ENCODE measurements at places on chromosomes 4 and X. TPM values are rescaled to one million over a fixed set of nuclear protein-coding genes. Genes with fewer than 3 reads are reported as not detected.

BEND4 gene
- total RNA-seq, result 0.24 TPM

DNA sequence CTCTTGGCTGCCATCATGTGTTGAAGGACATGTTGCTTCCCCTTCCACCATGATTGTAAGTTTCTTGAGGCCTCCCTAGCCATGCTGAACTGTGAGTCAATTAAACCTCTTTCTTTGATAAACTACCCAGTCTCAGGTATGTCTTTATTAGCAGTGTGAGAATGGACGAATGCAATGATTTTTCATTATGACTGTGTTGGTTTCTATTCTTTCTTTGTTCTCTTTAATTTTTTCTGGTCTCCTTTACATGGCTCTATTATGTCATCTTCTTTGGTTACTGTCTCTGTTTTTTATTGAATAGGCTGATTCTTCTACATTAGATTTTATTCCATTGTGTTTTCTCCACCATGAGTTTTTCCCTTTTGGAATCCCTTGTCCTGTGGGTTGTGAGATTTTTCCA lies 840.6 kb downstream of the TRAM1L1 start:
- no peak for DNase-seq

- no peak for DNase-seq
These were observed 23.7 kb upstream of the FAM47B start for GRCh38 chrX:34918856-34919255.

- DNase-seq, result no peak
These were observed 87.5 kb downstream of the SNX25 start for GRCh38 chr4:185296665-185297460.

DNA sequence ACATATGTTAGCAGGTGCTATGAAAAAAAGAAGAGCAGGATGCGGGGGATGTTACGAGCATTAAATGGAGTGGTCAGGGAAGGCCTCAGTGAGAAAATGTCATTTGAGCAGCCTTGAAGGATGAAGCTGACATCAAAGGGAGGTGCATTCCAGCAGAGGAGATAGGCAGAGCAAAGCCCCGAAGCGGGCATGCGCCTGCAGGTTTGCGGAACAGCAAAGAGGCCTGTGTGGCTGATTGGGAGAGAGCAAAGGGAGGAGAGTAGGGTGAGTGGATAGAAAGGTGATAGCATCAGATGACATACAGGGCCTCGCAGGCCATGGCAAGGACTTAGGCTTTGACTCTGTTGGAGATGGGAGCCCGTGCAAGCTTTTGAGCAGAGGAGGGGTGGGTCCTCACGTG lies 95.4 kb upstream of the GPR50 start:
- no peak for DNase-seq

LARP1B gene
- 17.9 TPM for total RNA-seq

GRCh38 chr4:186159613-186160012 lies 31.8 kb upstream of the CYP4V2 start:
- no peak for DNase-seq

CXCL1 gene
- 0.74 TPM for total RNA-seq

DNA sequence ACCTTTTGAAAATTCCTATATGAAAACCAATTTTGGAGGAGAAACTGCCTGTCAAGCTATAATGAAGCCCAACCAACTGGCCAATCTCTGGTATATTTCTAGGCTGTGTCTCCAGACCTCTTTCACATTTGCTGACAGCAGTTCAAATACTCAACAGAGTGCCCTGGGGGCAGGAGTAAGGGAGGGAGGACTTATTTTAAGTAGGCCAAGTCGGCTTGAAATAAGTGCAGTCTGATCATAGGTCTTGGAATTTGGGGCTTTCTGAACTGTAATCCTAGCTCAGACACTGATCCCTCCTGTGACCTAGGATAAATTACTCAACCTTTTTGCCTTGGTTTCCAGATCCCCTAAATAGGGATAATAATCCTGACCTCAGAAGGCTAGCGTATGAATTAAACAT lies 59.4 kb upstream of the SLC7A11 start:
- no peak for DNase-seq

DNA sequence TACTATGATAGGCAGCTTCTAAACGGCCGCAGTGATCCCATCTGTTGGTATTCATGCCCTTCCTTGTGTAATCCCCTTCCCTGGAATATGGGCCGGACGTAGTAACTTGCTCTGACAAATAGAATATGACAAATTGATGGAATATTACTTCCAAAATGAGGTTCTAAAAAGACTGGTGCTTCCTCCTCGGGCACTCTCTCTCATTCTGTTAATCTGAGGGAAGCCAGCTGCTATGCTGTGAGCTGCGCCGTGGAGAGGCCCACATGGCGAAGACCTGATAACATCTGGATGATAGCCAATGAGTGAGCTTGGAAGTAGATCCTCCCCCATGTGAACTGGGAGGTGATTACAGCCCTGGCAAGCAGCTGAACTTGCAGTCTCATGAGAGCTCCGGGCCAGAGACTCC lies 27.2 kb upstream of the SLC25A4 start:
- no peak for DNase-seq

GRCh38 chr4:107366900-107367299 lies 330.8 kb upstream of the DKK2 start:
- no peak for DNase-seq

- no peak for DNase-seq
These were observed 122.5 kb upstream of the DDIT4L start for GRCh38 chr4:100312615-100313350.

TMEM255A gene
- 1.6 TPM for total RNA-seq

PNCK gene
- 58.9 TPM for total RNA-seq

- DNase-seq, result no peak
These were observed 761.8 kb upstream of the ATOH1 start for GRCh38 chr4:93066749-93067148.

DNA sequence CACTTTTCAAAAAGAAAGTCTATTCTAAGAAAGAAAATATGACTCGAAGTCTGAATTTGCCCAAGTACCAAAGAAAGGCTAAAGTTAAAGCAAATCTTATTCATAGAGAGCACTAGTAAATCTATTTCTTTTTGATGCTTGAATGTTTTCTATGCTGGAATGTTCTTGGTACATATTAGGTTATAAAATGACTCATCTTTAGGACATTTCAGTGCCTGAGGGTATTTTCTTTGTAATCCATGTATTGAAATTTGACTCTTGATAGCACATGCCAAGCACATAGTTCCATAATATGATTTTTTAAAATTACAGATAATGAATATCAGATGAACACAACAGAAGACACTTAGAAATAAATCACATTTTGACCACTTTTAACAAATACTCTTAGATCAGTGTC lies 232.8 kb downstream of the TRIML1 start:
- no peak for DNase-seq

STBD1 gene
- 17.6 TPM for total RNA-seq

TLR3 gene
- 13.8 TPM for total RNA-seq

OTC gene
- 2.9 TPM for total RNA-seq

IQSEC2 gene
- total RNA-seq, result 8.3 TPM

DNA sequence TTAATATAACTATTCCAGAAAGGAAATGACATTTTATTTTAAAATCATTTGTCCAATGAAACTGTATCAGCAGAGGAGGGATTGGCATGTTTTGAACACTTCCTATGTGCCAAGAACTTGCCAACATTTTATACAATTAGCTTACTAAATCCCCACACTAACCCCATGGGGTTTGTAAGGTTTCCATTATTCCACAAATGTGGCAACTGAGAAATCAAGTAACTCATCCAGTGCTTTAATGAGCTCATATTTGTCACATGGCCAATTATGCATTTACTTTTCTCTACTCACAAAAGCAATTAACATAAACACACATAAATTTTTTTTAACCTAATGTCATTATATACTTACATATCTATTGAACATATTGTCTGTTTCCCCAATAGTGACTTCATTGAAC lies 37.3 kb downstream of the MANBA start:
- no peak for DNase-seq

- no peak for DNase-seq
These were observed 1376.1 kb upstream of the TENM3 start for GRCh38 chr4:180866933-180867643.

FMR1NB gene
- not detected for total RNA-seq

- DNase-seq, result peak; percentile 87
These were observed 807 bp downstream of the USP9X start for GRCh38 chrX:41085878-41086626.

DNA sequence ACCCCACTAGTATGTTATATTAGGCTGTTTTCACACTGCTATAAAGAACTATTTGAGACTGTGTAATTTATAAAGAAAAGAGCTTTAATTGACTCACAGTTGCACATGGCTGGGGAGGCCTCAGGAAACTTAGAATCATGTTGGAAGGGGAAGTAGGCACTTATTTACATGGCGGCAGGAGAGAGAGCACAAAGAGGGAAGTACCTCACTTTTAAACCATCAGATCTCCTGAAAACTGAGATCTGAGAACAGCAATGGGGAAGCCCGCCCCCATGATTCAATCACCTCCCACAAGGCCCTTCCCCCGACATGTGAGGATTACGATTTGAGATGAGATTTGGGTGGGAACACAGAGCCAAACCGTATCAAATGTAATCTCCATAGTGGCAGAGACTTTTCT lies 45.4 kb upstream of the XK start:
- DNase-seq, result no peak

- DNase-seq, result no peak
These were observed 50.4 kb downstream of the SORBS2 start for GRCh38 chr4:185761352-185762235.

ENAM gene
- 0.62 TPM for total RNA-seq

HNRNPH2 gene
- total RNA-seq, result 54.4 TPM

DNA sequence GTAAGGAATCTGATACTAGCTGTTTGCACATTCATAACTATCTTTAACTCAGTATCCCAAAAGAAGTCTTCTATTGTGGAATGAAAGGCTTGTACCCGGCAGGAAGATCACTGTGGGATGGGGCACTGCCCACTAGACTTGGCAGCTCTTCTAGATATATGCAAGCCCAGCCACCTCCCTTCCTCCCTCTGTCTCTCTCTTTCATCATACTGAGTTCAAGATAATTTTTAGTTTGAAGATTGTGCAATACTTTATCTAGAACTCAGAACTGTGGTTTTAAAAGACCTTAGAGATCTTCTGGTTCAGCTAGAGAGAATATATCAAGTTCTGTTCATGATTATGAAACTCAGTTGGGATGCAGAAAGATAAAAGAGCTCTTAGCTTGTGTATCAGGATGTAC lies 22.5 kb upstream of the GPR34 start:
- no peak for DNase-seq

DNA sequence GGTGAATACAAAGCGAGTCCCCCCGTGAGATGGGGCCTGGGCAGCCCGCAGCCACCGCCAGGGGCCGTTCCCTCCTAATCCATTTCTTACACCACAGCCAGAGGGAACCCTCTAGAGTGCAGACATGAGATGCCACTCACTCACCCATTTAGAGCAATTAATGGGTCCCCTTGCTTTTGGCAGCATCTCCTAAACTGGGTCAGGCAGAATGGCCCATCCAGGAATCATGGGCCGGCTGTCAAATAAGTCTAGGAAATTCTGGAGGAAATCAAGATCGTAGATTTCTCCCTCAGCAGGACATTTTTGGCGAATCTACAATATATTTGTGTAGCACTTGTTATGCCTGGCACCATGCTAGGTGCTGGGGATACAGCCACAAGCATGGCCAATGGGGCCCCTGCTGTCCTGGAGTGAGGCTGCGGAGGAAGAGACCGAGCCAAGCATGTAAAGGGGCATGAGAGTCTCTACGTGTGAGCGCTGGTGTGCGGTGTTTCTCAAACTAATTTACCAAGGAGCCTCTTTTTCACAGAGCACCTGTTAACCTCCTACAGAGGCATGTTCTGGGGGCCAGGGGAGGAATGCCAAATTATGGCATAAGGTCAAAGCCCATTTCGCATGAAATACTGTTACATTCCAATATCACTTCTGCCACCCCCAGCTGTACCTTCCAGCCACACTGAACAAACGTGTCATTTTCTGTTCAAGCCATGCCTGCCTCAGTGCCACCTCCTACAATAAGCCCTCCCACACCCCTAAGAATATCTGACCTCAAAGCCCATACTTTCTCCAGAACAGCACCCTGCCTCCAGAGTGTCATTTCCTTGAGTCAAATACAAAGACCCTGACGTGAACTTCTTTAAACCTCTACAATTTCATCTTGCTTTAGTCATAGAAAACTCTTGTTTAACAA lies 28.1 kb upstream of the JAKMIP1 start:
- DNase-seq, result peak; percentile 52

ADH1C gene
- total RNA-seq, result 2.6 TPM

DNA sequence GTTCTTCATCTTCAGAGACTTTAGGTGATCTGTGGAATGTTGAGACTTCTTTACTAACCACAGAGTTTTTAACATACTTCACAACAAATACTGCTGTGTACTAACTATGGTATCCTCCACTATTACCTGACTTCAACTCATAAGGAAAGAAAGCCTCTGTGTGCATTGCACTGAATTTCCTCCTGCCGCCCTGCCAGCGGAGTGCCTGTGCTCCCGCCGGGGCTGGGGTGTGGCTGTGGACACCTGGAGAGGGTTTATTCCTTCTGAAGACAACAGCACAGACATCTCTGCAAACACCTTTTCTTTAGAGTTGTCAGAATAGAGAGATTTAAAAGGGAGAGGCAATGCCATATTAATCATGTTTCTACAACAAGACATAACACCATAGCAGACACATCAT lies 63.3 kb downstream of the FAT1 start:
- no peak for DNase-seq

DNA sequence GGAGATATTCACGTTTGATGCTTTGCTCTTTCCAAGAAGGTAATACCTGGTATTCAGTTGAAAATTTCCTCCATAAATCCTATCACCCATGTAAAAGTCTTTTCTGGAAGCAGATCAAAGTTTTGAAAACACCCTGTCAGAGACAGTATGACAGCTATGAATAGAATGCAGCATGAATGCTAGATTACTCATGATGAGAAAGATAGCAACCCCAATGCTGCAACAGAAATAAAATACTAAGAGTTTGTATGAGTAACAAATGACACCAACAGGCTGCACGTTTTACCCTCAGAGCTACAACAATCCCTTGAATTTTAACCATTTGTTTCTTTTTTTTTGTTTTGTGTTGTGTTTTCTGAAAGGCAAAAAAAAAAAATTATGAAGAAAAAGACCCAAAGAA lies 108.6 kb downstream of the ARHGAP6 start:
- DNase-seq, result no peak

INTS6L gene
- 9.1 TPM for total RNA-seq

- DNase-seq, result no peak
These were observed 507.7 kb downstream of the PDHA2 start for GRCh38 chr4:96347582-96347981.

GRCh38 chr4:80182237-80182866 lies 15.0 kb upstream of the PRDM8 start:
- no peak for DNase-seq

DNA sequence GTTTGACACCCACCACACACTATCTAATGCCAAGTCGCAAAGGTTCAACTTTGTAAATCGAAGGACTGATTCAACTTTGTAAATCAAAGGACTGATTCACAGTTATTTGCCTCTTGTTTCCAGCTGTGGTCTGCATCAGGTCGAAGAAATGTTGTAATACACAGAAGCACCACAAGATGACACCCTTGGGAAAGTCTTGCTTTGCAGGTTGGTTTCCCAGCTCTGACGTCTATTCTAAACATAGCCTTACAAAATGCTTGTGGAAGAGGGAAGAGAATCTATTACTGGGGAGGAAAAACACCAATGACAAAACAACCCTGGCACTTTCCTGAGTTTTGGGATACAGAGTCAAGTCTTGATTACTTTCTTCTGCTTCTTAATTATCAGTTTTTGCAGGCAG lies 35.3 kb downstream of the SUPT20HL1 start:
- DNase-seq, result no peak

GRCh38 chr4:105474099-105474518 lies 247 bp upstream of the PPA2 start:
- DNase-seq, result peak; percentile 97
